ENCODE measurements at places on chromosomes 16 and 17.

DNA sequence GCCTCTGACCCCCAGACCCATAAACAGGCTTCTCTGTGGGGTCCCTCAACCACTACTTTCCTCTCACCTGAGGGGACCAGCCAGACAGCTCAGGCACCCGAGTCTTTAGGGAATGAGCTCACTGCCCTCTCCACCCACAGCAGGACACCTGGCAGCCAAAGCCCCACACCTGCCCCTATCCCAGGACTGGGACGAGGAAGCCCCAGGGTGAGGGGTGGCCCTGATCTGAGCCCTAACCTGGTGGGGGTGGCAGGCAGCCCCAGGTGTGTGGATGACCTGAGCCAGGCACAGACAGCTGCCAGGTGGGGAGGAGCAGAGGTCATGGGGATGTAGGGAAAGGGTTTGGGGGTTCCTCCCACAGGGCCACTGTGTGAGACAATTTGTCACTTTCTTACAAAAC is 1.7 kb upstream of the TEX19 start:
- no peak for DNase-seq

DNA sequence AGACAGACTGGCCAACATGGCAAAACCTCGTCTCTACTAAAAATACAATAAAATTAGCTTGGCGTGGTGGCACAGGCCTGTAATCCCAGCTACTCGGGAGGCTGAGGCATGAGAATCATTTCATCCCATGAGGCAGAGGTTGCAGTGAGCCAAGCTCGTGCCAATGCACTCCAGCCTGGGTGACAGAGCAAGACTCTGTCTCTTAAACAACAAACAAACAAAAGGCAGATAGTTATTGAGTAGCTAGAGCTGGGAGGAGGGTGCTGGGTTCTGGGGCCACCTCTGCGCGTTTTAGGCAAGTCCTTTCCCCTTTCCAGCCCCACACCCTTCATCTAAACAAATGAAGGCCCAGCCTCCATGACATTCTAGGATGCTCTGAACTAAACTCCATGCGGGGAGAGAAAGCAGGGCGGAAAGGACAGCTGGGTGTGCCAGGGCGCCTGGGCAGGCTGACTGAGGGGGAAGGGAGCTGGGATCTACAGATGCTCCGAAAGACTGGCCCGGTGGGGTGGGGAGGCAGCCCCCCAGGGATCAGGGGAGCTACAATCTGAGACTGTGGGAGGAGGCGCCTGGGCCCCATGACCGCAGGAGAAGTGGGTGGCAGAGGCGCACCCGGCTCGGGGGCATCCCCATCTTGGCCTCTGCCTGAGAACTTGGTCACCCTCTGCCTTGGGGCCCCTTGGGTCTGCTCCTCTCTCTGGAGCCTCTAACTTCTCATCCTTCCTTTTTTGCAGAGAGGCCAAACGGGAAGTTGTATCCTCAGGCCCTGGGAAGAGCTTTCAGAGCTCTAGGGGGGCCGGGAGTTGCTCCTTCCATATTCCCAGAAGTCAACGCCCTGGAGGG is 910 bp downstream of the ITGAL start:
- DNase-seq, result no peak

DNA sequence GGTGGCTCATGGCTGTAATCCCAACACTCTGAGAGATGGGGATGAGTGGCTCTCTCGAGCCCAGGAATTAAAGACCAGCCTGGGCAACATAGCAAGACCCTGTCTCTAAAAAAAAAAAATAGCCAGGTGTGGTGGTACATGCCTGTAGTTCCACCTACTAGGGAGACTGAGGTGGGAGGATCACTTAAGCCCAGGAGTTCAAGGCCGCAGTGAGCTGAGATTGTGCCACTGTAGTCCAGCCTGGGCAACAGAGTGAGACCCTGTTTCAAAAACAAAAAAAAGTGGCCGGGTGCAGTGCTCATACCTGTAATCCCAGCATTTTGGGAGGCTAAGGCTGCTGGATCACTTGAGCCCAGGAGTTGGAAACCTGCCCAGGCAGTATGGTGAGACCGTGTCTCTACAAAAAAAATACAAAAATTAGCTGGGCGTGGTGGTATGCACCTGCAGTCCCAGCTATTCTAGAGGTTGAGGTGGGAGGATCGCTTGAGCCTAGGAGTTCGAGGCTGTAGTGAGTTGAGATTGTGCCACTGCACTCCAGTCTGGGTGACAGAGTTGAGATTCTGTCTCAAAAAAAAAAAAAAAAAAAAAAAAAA is 3.0 kb downstream of the C16orf54 start:
- no peak for DNase-seq

DNA sequence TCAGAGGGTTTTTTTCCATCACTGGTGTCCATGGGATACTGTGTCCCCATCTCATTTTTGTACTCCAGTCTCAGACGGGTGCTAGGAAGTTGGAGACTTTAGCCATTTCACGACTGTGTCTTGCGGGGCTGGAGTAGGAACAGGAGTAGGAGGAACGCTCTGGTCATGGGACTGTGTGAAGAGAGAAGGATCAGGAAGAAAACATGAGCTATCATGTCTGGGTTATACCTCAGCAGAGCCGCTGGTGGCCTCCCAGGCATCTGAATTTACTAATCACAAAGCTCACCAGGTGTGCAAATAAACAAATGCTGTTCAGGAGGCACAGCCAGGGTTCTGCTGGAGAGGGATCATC is 225.4 kb downstream of the SEC14L1 start:
- no peak for DNase-seq

- DNase-seq, result no peak
Observed at GRCh38 chr17:14201988-14202380, 34.7 kb downstream of the CDRT15 start.

DNA sequence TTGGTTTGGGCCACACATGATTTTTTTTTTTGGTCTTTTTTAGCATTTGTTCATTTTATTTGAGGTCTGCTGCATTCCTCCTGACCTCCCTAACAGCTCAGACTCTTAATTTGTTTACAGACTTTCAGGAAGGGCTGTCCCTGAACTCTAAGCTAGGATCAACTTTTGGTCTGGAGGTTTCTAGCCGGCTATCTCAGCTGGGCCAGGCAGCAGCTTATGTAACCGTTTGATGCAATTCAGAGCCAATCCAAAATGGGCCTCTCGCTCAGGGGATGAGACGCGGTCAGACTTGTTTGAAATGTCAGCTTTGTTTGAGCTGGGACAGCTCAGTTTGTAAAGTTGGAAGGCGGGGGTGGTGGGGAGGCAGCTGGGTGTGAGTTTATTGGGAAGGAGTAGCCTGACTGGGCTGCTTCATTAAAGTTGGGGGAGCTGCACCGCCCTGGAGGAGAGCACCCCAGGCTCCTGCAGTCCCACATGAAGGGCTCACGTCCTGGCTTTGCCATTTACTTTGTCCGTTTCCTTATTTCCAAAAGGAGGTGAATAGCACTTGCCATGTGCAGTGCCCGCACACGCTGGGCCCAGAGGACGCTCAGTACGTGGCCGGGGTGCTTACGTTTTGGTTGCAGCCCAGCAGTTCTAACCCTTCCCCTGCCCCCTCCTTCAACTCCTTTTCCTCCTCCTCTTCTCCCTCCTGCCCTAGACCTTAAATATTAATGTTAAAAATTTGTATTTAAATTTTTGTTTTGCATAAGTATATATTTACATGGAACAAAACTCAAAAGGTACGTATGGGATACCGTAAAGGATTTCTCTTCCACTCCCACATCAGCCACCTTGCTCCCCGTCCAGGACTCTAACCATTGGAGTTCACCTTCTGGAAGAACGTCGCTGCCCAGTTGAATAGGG is 121.2 kb downstream of the SNX29 start:
- peak; percentile 46 for DNase-seq

- no peak for DNase-seq
Observed at GRCh38 chr16:74743668-74744299, 30.8 kb downstream of the FA2H start.

DNA sequence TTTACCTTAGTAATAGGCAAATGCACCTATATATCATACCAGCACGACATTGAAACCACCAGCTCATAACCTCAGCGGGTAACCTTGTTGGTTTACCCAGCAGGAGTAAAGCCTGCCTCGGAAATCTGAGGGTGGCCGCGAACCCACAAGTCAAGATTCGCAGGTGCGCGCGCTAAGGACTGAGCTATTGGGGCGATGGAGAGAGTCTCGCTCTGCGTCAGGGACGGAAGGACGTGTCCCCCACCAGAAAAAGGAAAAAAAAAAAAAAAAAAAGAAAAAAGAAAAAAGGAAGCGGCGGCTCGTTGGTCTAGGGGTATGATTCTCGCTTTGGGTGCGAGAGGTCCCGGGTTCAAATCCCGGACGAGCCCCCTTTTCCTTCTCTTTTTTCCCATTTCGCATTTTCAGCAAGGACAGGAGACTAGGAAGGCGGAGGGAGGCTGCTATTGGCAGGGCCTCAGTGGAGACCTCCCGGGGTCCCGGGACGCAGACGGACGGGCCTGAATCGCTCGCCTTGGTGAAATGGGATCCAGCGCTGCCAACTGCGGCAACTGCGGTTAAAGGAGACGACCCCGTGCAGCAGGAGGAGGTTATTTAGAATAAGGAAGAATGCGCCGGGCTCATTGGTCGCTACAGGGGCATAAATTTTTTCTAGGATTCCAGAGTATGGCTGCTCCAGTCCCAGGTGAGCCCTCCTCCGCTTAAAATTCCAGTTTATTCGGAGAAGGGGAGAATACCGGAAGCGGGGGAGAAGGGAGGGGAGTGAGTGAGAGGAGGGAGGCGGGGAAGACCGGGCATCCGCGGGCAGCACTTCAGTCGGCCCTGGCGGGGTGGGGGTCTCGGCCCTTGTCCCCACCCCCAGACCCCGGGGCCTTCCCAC is at the start of gene OR1F1:
Gene OR1F1, plus strand, starts transcription at position 407 of the 877 bp plus-strand sequence.
- peak; percentile 55 for DNase-seq

GRCh38 chr16:73092236-73092781 is 44.4 kb upstream of the ZFHX3 start:
- no peak for DNase-seq

DNA sequence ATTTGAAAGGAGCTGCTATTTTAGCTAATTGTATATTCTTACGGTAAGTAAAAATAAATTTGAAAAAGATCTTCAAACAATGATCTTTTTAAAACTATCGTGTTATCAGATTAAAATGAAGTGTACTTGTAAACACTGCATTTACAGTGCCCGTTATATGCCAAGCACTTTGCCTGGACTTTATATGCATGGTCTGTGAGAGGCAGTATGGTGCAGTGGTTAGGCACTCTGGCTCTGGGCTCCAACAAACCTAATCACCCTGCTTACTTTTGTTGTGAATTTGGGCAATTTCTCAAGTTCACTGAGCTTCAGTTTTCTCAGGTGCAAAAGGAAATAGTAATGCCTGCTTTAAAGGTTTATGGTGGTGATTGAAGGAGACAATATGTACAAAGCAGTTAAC is 1.4 kb downstream of the PMP22 start:
- DNase-seq, result no peak

GRCh38 chr16:30766206-30766932 is 4.2 kb downstream of the RNF40 start:
- DNase-seq, result no peak

- DNase-seq, result peak; percentile 40
Observed at GRCh38 chr16:88706965-88707826, 893 bp downstream of the CTU2 start.

GRCh38 chr16:4529085-4530060 is 9.2 kb downstream of the CDIP1 start:
- no peak for DNase-seq

GRCh38 chr17:61635913-61636432 is 45.0 kb upstream of the NACA2 start:
- DNase-seq, result no peak

DNA sequence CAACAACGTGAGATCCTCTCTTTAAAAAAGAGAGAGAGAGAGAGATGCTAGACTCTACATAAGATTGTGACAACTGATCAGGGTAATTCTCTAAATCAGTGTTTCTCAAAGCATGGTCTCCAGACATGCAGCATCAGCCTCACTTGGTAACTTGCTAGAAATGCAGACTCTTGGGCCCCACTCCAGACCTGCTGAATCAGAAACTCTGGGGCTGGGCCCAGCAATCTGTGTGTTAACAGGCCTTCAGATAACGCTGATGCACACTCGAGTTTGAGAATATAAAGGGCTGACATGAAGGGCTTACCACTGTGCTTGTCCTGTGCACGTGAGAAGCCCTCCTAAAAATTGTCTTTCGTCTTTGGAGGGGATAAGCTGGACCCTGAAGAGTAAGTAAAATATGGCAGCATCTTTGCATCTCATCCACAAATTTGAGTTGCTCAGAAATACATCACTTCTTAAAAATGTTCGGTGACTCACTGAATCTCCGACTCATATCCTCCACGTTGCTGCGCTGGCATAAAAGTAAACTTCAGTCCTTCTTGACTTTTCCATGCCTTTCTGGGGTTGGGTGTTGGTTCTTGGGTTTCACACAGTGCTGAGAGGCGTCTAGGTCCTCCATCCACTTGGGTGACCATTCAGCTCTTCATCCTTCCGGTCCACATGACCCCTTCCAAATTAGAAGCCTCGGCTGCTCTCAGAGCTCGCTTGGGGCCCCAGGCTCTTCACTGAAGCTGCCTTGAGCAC is 26.1 kb upstream of the KDM8 start:
- no peak for DNase-seq

GRCh38 chr16:27500801-27501200 is 48.9 kb downstream of the GTF3C1 start:
- DNase-seq, result no peak

GRCh38 chr16:6309271-6309670 is 1023.4 kb upstream of the RBFOX1 start:
- DNase-seq, result no peak

DNA sequence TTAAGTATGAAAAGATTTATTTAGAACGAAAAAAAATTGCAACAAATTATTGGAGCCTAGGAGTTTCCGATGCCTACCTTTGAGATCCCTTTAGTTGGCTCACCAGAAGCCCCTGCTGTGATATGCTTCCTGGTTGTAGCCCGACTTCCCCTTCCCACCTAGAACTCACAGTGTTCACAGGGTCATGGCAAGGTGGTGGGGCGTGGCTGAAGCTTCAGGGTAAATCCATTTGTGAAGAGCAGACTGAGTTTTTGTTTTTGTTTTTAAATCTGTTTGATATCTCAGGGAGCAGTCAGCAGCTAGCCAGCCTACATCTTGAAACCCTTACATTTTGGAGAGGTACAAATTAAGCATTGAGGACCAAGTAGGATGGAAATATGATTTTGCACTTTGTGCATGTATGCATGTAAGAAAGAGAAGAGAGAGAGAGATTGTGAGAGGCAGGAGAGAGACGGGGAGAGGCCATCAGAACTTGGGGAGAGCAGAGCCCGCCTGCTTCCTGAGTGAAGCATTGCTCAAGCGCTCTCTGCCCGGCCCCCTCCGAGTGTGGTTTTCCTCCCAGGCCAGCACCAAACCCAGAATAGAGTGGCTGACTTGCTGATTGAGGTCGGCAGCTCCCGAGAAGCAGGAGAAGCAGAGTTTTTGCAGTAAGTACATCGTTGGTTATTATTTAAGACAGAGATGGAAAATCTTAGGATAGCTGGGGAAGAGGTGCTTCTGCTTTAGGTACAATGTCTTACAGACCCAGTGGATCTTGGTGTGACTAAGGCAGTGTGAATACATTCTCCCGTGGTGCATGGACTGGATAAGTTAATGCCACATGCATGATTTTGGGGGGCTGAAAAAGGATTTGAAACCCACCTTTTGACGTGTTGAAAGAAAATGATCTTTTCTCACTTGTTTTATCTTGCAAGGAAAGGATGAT is 64.2 kb downstream of the SPECC1 start:
- no peak for DNase-seq

DNA sequence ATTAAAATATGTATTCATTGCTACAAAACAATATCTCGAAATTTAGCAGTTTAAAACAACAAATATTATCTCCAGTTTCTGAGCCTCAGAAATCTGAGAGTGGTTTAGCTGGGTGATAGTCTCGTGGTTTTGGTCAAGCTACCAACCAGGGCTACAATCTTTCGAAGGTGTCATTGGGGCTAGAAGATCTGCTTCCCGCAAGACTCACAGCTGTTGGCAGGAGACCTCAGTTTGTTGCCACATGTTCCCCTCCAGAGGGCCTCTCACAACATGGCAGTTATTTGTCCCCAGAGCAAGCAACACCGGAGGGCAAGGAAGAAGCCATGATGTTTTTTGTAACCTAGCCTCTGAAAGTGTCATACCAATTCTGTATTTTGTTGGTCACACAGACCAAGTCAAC is 12.0 kb upstream of the BCAS3 start:
- DNase-seq, result no peak
